PC-3 (cell line): ENCODE measurements at places on chromosomes 3 and 15. TPM values are rescaled to one million over a fixed set of nuclear protein-coding genes. Genes with fewer than 3 reads are reported as not detected.

Gene DNAJC17
- total RNA-seq = 51.2 and 53.3 TPM in 2 replicates

Gene EIF5A2
- total RNA-seq = 10.7 and 11.1 TPM in 2 replicates

Gene SAXO2
- total RNA-seq = 0.35 and 3.7 TPM in 2 replicates

Gene MESP1
- 32.9 and 49.4 TPM in 2 replicates for total RNA-seq

Gene SLCO2A1
- total RNA-seq = not detected in 2 replicates

Gene NEO1
- 1.2 and 3.5 TPM in 2 replicates for total RNA-seq

DNA sequence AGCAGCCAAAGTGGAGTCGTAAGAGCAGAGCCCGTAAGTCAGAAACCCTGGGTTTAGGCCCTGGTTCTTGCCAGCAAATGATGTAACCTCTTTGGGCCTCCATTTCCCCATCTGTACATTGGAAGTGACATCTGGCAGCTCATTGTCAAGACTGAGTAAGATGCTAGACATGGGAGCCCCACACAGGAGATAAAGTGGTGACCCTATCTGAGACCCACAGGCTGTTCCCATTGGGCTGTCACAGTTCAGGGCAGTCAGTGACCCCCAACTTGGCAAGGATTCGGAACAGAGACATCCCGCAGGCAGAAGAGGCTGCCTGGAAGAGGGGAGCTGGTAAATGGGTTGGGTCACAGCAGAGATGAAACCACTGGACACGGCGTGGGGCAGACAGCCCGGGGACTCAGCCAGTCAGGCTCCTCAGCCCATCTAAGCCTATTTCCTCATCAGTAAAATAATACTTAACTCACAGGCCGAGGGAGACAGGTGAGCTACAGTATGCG, 1.8 kb downstream of the CLN6 start:
- no peak for DNase-seq

GRCh38 chr3:4834403-4834866, 144.8 kb upstream of the BHLHE40 start:
- DNase-seq = no peak

DNA sequence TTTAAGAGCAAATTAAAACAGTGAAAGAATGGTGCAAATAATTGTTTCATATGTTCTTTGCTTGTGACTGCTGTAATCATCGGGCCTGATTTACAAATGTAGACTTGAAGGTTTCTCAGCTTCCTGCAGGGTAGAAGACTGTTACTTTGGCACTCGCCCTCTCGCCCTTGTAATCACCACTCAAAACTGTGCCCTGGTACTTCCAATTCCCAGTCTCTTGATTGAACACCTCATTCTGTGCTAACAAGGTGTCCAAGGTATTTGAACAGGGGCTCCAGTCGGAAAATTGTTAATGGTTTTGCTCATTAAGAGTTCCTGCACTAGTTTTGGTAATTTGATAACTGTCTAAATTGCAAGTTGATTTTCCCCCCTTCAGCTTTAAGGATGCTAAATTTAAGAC, 209.5 kb downstream of the ZIC1 start:
- no peak for DNase-seq

DNA sequence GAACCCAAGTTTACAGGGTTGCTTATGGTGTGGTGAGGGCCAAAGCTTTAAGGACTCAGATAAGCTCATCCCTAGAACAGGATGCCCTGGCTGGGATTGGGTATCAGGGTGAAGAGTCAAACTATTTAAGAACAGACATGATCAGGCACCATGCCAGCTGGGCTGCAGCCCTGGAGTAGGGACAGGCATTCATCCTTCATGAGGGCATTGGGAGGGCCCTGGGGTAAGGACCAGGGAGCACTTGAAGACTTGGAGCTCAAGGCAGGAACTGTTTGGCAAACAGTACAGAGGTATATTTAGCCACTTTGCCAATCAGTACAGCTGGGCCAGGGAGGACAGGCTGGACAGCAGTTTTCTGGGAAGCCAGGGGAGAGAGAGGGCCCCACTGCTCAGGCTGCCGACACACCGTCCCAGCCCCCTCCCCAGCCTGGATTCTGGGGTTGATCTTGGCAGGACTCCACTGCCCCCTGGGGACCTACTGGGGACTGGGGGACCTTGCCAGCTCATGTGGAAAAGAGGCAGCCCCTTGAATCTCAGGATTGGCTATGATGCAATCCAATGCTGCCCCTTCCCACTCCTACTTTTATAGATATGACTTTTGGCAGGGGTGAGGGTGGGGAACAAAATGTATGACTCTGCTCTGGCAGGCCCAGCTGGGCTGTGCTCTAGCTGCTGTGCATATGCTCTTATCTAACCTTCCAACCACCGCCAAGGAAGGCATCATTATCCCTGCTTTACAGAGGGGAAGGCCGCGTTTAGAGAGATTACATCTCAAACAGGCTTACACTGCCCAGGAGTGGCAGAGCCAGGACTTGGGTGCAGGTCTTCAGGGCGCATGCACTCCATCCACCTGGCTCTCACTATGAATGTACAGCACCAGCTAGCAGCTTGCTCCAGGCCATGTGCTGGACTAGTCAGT, 2.3 kb downstream of the PLA2G4E start:
- no peak for DNase-seq

- no peak for DNase-seq
Measured at GRCh38 chr3:28576614-28577200, 228.1 kb upstream of the AZI2 start.

- DNase-seq = peak; percentile 28
Measured at GRCh38 chr3:59185591-59186369, 136.0 kb upstream of the CFAP20DC start.

- DNase-seq = no peak
Measured at GRCh38 chr15:88800738-88801137, 2.5 kb upstream of the ACAN start.

DNA sequence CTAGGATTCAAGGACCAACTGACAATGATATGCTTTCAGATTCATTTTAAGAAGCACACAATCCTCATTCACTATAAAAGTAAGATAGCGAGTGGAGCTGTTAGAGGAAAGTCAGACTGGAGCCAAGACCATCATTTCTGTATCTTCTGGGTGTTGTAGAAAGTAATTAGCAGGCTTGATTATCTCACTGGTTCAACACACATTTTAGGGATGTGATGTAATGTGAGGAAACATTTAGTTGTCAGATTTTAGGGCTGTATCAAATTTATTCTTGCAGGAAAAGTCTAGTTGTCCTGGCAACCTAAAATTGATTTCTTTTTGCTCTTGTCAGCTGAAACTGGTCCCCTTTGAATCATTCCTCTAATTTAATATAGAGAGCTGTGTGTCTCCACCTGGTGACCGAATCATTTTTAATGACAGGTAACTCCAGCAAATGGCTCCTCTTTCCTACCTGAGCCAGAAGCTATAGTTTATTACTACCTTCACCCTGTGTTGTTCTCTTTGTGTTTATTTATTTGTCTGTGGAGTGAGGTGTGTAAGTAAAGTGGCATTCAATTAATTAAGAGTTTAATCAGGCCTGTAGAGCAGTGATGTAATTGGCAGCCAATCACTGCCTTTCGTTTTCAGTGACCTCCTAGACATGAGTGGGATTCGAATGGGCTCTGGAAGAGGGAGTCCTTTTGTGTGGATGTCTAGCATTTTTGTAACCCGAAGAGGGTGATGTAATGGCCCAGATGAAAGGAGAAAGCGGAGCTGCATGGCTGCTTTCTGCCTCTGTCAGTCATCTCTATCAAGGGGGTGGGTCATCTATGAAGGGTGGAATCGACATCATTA, 125.8 kb downstream of the LPP start:
- peak; percentile 36 for DNase-seq

- peak; percentile 71 for DNase-seq
Measured at GRCh38 chr3:159586571-159587202, 401.9 kb upstream of the IL12A start.

GRCh38 chr3:194571491-194572142, 61.6 kb downstream of the TMEM44 start:
- DNase-seq = no peak

DNA sequence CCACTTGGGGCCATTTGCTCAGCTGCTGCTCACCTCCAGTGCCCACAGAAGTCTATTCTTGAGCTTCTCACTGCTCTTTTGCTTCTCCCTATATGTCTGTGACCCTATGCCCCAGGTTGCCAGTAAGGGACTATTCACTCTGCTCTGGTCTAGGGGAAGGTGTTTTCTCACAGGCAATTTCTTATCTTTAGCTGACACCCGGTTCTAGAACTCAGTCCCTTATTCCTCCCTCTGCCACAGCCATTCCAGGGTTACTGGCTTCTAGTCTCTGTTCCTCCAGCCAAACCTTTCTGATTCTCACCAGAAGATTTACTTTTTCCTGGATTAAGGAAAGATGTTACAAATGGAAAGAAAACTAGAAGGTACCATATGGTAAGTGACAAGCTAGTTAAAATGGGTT, 574.0 kb downstream of the NTRK3 start:
- no peak for DNase-seq

- peak; percentile 81 for DNase-seq
Measured at GRCh38 chr15:82197733-82198594, 64.6 kb downstream of the EFL1 start.

- peak; percentile 22 for DNase-seq
Measured at GRCh38 chr3:15659254-15659975, 57.9 kb downstream of the BTD start.

DNA sequence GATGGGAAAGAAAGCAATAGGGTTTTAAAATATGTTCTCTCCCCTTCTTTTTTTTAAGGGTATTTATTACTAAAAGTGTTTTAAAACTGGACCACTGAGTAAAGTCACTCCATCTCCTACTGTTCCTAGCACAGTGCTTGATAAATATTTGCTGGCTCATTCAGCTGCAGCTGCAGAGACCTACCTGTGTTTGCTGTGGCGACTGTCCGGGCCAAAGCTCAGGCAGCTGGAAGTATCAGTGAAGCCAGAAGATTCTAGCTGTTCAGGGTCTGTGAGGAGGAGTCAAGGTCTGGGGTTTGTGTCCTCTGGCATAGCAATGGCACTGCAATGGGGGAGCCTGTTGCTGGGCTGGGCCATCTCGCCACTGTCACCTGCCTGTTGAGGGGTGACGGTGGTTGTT, 109.9 kb downstream of the RPLP1 start:
- DNase-seq = no peak

- no peak for DNase-seq
Measured at GRCh38 chr3:73475717-73476116, 149.0 kb downstream of the PDZRN3 start.

GRCh38 chr3:29099775-29100174, 181.1 kb upstream of the RBMS3 start:
- DNase-seq = no peak

DNA sequence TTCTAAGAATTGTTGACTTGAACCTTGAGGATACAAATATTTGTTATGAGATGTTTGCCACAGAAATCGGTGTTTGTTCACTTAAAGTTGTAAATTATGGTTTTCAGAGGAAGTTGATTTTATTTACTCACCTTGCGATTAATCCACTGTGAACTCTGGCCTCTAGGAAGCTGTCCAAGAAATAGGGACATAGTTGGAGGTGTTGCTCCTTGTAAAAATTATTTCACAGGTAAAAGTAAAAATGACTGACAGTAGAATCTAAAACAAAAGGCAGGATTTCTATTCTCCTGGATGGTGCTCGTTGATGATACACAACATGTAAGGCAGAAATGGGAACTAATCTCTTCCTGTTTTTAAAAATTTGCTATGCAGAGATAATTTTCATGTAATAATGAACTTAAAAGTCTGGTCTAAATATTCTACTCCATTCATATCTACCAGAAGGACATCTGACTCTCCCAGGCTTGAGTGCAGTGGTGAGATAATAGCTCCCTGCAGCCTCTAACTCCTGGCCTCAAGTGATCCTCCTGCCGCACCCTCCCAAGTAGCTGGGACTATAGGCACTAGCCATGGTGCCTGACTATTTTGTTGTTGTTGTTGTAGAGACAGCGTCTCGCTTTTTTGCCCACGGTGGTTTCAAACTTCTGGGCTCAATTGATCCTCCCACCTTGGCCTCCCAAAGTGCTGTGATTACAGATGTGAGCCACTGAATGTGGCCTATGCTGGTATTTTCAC, 17.1 kb upstream of the LZTFL1 start:
- no peak for DNase-seq

DNA sequence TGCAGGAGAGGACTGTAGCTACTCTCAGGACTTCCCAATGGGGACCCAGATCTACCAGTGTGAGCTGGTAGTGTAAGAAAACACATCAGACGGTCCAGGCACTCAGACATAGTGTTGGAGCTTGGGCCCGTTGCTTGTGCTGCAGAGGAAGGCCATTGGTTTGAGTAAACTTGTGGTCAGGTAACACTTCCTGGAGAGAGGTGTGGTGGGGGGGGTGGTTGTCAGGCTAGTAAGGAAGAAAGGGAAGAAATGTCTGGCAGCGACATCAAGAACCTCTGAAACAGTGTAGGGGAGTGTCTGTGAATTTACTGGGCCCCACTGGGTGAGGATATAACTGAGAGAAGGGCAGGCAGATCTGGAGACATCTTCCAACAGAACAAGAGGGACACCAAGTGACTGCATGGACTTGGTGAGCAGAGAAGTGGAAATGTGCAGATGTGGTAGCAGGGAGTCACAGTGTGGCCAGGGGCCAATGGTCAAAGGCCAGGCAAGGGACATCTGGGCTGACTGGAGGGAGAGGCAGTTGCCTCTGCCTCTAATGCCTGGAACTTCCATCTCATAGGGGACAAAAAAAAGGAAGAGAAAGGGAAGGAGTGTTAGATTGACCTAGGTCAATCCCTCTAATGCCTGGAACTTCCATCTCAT, 63.7 kb upstream of the MRPS22 start:
- no peak for DNase-seq

DNA sequence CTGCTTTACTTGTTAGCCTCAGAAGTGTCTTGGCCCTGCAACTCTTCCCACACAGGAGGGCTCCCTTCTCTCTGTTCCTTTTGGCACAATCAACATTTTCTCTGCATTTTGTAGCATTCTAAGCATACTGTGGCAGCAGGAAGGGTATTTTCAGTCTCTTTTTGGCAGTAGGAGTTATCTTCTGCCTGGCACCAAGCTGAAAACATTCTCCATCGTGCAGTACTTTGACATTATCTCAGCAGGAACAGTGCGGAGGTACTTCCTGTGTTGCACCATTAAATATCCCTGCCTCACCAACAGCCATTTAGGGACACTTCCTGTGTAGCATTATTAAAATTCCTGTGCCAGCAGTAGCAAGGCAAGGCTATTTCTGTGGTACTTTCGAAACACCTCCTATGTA, 233.2 kb upstream of the SEMA6D start:
- DNase-seq = no peak

DNA sequence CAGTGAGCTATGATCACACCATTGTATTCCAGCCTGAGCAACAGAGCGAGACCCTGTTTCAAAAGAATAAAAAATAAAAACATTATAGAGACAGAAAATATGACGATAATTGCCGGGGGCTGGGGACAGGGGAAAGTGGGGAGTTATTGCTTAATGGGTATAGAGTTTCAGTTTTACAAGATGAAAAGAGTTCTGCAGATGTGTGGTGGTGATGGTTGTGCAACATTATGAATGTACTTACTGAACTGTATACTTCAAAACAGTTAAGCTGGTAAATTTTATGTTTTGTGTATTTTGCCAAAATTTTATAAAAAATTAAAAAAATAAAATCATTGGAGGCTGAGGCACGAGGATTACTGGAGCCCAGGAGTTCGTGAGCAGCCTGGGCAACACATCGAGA, 24.8 kb upstream of the ZNF774 start:
- DNase-seq = no peak

- no peak for DNase-seq
Measured at GRCh38 chr15:40768521-40769273, 1.1 kb upstream of the C15orf62 start.
